Activated T-helper 1 cell treated with anti-CD3 and anti-CD28 coated beads, Interleukin-2, amount 50 U/mL, for 16 hours (primary cell): ENCODE measurements at places on chromosomes 16 and 17.

GRCh38 chr17:77963441-77963840 lies 4.9 kb downstream of the TNRC6C start:
- no peak for DNase-seq

DNA sequence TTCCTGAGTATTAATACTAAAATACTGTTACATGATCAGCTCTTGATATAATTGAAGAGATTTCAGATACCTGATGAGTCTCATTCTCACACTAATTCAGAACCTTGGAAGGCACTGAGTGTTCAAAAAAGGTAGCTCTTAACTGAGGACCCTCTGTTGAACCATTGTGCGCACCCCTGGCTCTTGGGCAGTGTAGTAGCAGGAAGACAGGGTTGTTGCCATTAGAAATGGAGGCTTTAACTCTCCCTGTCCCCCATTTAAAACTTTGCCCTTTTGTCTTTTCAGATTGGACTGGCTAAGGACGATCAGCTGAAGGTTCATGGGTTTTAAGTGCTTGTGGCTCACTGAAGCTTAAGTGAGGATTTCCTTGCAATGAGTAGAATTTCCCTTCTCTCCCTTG lies 1.8 kb downstream of the EIF1 start:
- DNase-seq: no peak

- DNase-seq: no peak
Observed at GRCh38 chr16:58043571-58044155, 18.1 kb downstream of the MMP15 start.

GRCh38 chr16:85627089-85627488 lies 14.0 kb downstream of the GSE1 start:
- DNase-seq: no peak

- DNase-seq: no peak
Observed at GRCh38 chr17:10772425-10773380, 31.2 kb downstream of the TMEM238L start.

- no peak for DNase-seq
Observed at GRCh38 chr17:75832164-75832651, 12.0 kb downstream of the UNC13D start.

GRCh38 chr16:87235810-87236515 lies 81.2 kb downstream of the C16orf95 start:
- DNase-seq: no peak

DNA sequence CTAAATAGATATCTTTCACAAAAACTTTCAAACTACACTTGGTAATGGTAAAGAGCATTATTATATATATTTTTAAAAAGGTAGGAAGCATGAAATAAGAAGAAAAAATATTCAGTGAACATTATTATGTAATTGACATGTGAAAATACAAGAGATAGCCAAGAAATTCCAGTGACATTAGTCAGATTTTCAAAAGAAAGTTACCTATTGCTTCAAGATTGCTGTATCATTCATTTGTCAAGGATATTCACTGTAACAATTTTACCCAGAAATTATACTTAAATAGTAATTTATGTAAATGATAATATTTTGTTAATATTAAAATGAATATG lies 350.2 kb downstream of the KIF2B start:
- no peak for DNase-seq

DNA sequence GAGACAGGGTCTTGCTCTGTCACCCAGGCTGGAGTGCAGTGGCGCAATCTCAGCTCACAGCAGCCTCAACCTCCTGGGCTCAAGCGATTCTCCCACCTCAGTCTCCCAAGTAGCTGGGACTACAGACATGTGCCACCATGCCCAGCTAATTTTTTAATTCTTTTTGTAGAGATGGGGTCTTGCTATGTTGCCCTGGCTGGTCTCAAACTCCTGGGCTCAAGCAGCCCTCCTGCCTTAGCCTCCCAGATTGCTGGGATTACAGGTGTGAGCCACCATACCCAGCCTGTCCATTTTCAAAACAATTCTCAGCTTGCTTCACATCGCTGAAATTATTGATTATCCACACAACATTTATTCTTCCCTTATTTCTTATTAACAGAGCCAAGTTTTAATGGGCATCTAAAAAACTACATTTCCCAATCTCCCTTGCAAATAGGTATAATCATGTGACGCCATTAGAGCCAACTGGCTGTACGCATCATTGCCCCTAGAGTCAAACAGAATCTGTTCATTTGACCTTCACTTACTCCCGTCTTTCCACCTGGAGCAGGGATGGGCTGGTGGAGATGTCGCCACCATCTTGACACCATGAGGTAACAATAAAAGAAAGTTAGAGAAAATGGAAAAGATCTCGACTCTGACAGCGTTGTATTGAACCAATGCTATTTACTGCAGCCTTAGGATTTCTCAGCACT lies 148.0 kb upstream of the FOXF1 start:
- DNase-seq: no peak

DNA sequence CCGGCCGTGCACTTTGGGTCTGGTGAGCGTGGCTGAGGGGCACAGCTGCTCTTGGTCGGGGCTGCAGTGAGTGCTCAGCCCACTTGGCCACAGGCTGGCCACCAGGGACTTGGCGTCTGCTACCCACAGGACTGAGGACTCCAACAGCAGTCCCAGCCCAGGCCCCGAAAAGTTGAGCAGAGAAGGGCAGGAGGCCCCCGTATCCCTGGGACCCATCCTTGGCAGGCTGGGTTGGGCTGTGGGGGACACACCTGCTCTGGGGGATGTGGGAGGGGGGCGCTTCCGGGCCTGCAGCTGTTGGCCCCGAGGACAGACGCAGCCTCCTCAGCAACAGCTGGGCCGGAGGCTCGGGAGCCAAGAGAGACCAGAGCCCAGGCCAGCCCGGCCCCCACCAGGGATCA lies 19.4 kb upstream of the SSTR5 start:
- no peak for DNase-seq

DNA sequence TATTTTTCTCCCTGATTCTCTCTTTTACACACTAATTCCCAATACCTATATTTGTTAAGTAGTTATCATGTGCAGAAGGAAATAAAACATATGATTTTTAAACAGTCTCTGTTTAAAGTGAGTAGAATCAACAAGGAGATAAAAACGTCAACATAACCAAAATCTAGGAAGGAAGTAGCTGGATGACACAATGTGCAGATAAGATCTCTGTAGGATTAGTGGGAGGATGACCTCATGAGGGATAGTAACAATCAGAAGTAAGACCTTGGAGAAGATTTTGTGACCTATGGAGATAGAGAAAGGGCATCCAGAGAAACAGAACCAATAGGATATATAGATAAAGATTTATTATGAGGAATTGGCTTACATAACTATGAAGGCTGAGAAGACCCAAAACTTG lies 262.6 kb upstream of the CDH11 start:
- DNase-seq: no peak

GRCh38 chr17:7881276-7882054 lies 7.1 kb upstream of the CHD3 start:
- DNase-seq: no peak

GRCh38 chr17:37570527-37571093 lies 38.6 kb downstream of the SYNRG start:
- no peak for DNase-seq

DNA sequence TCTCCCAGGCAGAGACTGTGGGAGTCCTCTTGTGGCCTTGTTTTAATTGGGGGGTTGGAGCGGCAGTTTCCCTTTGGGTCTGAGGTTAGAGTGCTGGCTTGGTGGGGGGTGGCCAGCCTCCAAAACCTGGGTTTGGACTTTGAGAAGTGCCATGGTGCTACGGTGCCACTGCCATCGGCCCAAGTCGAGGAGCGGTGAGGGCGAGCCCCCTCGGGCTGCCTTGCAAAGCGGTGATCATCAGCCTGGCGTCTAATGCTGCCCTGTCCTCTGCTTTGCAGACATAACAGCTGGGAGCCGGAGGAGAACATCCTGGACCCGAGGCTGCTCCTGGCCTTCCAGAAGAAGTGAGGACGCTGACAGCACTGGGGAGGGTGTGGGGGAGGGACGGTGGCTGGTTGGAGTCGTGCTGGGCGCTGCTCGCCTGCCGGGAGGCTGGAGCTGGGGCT lies 1.2 kb downstream of the CBX2 start:
- DNase-seq: no peak

- no peak for DNase-seq
Observed at GRCh38 chr17:78012428-78012827, 53.9 kb downstream of the TNRC6C start.

DNA sequence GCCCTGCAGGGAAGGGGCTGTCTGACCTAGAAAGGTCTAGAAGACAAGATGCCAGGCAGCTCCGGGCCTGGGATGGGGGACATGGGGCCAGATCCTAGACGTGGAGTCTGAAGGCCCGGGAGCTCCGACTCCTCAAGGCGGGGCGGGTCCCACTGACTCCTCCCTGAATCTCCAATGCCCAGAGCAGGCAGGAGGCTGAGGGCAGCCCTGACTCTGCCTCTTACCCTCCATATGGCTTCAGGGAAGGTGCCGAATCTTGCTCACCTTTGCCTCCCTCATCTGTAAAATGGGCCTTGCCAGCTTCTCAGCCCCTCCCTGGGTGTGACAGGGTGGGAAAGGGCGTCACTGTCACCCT lies 14.8 kb downstream of the VASN start:
- no peak for DNase-seq

DNA sequence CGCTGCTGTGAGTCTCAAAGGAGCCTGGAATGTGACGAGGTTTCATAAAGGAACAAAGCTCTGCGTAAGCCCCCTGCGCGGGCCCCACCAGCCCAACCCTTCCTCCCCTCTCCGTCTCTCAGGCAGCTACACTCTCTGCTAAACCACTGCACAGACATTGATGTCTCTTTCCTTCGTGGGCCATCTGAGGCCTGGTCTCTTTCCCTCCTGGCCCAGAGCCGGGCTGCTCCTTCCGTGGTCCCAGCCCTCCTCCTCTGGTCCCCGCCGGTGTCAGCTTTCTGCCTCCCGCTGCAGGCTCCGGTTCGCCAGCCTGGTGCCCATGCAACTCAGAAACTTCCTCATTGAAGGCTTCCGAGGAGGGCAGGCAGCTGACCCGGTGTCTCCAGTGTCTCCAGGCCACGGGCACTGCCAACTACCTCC lies 7.4 kb downstream of the SCARF1 start:
- no peak for DNase-seq

- DNase-seq: no peak
Observed at GRCh38 chr16:4351880-4352279, 759 bp upstream of the PAM16 start.

DNA sequence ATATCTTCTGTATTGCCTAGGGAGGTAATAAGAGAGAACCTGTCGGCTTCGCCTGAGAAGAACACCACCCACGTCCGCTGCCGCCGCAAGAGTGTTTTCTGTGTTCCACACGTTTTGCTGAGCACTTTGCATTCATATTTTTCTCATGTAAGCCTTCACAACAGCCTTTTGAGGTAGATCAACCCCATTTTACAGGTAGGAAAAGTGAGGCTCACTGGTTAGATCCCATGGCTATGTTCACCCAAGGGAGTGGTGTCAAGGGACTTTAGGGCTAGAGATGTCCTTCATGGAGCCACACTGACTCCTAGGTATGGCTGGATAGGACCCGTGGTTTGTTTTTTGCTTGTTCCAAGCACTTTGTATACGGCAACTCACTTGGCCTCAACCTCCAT lies 87.0 kb upstream of the LGALS9 start:
- DNase-seq: no peak
